ENCODE measurements at places on chromosomes 16 and 17.

- no peak for DNase-seq
Observed at GRCh38 chr17:80284631-80285030, 24.0 kb downstream of the RNF213 start.

GRCh38 chr17:31373150-31374093 is 18.1 kb upstream of the RAB11FIP4 start:
- no peak for DNase-seq

GRCh38 chr17:8797621-8798175 is 1.5 kb downstream of the MFSD6L start:
- no peak for DNase-seq

DNA sequence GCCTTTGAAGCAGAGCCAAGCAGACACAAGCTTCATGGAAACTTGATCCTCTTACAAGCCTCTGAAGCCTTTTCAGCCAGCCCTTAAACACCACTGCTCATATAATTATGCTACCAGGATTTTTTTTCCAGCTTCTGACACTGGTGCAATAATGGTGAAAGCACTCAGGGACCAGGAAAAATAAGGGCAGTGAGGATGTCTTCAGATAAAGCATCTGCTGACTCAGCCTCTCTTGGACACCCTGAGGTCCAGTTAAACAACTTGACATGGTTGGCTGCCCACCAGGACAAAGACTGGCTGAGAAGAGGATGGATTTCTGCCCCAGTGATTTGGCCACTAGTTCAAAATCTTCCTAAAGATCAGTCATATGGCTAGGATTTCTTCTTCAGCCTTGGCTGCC is 124.2 kb upstream of the N4BP1 start:
- DNase-seq, result no peak

- DNase-seq, result no peak
Observed at GRCh38 chr16:9206156-9206555, 114.7 kb downstream of the HAPSTR1 start.

DNA sequence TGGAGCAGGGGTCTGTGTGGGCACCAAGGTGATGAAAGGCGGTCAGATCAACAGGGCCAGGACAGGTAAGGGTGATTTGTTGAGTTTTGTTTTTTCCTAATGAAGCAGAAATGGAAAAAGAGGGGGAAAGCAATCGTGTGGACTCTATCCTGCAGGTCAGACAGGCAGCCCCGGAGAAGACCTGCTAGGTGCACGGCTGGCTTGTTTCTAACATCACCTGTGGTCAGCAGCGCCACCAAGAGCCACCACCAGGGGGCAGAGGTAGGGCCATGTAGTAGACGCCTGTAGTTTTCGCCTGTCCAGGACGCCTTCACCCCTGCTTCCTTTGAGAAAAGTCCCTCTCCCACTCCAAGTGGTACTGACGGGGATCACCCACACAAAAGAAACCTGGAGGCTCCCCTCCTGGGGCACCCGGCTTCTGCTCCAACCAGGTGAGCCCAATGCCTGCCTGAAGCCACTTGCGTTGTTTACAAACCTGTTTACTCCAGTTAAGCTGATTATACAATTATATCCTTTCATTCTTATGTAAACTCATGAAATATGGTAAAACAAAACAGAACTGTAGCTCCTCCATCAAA is 54.2 kb upstream of the SEC14L1 start:
- DNase-seq, result no peak

DNA sequence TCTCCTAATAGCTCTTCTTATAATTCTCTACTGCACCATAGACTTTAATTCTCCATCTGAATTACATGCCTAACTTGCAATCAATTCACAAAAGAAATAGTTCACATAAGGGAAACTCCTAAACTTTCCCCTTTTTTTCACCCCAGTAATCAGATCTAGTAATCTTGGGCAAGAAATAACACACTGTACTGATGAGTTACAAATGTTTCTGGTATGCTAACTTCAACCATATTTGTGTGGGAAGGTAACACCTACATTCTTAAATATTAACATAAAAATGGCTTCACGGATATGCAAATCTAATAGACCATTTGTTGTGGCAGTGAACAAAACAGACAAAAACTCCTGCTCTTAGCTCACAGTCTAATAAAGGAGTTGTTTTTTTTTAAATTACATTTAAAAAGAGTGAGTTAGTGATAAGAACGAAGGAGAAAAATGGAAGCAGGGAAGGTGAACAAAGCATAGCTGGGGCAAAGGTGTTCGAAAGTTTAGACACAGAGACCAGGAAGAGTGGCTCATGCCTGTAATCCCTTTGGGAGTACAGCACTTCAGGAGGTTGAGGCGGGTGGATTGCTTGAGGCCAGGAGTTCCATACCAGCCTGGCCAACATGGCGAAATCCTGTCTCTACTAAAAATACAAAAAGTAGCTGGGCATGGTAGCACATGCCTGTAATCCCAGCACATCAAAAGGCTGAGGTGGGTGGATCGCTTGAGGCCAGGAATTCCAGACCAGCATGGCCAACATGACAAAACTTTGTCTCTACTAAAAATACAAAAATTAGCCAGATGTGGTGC is 34.8 kb downstream of the CMTM3 start:
- no peak for DNase-seq

DNA sequence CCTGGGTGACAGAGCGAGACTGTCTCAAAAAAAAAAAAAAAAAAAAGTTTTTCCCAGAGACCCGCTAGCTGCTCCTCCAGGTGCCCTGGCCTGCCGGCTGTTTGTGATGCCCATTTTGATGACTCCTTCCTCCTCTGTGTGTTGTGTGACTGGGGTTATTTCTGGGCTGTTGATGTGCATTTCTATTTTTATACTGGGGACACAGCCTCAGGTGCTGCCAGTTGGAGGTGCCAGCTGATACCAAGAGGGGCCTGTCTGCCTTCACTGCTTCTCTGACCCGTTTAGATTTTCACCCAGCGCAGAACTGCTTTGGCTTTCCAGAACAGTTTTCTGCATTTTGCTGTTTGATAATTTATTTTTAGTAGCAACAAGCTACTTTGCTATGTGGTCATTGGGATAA is 6.7 kb downstream of the PLA2G15 start:
- DNase-seq, result no peak

DNA sequence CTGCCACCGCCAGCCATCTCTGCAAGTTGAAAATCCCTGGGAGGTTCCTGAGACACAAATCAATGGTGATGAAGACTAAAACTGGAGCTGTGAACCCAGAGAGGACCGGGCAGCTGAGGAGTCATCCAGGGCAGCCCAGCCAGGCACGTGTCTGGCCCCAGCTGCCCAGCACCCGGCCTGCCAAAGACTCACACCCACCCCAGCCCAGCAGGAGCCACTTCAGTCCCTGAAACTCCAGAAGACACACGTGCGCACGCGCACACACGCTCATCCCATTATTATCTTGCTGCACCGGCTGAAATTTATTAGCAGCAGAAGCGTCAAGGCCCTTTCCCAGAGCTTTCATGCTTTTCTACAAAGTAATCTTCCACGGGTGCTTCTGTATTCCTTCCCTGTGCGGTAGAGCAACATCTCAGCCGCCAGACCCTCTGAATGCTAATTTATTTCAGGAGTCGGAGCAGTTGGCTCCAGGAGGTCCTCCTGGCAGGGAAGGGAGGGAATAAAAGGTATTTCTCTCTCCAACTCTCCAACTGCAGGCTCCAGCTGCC is 59.8 kb upstream of the RBFOX3 start:
- no peak for DNase-seq

- DNase-seq, result no peak
Observed at GRCh38 chr17:81920612-81921536, 2.9 kb upstream of the SIRT7 start.

- DNase-seq, result no peak
Observed at GRCh38 chr17:67130768-67131167, 86.4 kb downstream of the CACNG1 start.

- DNase-seq, result no peak
Observed at GRCh38 chr16:4339909-4340308, 11.2 kb downstream of the PAM16 start.

GRCh38 chr16:5412731-5413130 is 315.1 kb upstream of the EEF2KMT start:
- no peak for DNase-seq

DNA sequence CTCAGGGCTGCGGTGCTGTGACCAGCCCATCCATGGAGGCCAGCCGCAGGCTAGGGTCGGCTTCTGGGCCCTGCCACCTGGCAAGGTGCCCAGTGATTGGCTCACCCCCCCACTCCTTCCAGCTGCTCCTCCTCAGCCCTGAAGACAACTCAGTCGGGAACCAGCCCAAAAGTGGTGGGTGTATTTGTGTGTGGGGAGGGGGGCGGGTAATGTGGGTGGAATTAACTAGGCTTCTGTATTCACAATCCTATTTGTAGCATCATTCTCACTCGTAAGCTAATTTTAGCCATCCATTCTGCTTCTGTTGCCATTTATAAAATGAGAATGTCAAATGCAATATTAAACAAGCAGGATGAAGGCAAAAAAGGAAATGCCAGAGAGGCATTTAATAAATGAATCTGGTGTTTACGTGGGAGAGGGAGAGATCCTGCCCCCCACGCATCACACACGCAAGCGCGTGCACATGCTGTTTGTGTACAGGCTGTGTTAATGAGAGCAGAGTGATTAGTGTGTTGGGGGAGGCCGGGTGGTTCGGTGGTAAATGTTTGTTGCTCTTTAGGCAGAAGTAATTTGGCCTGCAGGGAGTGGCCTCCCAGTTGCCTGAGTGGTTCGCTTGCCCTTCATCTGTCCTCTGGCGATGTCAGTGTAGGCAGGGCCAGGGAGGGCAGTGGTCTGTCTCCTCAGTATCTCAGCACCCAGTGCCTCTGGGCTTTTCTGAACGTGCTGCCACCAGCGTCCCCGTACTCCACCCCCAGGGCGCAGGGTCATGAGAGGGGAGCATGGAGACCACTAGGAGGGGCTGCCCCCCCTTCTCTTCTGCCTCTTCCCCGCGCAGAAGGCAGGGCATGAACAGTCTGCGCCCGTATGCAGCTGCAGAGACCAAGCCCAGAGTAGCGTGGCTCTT is 140.1 kb downstream of the CCDC182 start:
- DNase-seq, result no peak

DNA sequence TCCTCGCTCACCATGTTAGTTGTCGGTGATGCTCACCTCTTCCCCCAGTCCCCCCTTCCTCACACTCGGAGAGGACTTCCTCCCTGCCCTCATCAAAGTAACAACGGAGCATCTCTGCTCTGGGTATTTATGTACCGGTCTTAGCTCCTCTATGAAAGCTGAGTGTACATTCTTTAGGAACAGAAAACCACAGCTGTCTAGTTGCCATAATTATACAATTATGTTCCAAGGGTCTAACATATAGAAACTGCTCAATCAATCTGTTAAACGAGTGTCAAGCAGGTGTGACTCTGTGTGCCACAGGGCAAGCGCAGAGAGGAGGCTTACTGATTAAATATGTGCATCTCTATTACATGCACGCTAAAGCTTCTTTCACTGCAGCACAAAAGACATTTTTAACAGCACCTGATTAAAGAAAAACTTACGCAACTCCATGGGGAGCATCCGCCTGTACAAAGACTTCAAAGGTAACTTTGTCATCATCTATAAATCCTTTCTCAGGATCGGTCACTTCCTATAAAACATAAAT is 37.8 kb downstream of the LITAFD start:
- no peak for DNase-seq

DNA sequence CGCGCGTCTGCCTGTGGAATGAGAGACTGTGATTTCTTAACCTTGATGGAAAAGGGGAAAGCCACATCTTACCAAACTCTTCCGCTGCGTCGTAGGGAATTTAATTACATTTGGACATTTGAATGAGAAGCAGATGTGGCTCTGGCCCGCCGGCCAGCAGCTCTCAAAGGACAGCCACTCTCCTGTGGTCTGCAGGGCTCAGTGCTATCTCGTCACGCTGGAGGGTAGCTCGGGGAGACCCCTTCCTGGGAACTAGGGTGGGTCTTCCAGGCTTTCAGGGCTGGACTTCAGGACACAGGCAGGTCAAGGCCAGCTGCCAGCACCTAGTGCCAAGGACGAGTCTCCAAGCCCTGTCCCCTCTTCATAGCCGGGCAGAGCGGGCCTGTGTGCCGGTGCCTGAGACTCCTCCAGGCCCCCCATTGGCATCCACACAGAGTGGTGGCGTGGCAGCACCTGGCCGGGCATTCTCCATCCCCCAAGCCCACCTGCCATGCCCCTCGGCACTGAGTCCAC is 15.9 kb upstream of the TBX2 start:
- no peak for DNase-seq

DNA sequence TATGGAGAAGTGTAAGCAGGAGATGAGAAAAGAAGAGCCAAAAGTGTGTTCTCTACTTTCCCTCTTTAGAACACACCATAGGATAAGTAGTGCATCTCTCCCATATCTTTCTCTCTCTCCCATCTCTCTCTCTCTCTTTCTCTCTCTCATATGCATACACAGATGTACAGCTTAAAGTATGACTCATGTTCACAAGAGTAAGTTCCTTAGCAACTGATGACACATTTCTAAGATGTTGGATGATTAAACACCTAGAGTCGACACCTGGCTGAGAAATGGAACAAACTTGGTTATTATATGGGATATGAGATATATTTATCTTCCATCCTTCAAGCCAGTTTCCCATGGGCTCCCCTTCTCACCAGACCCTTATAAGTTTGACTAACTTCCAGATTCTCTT is 113.5 kb downstream of the TMEM132E start:
- DNase-seq, result no peak

DNA sequence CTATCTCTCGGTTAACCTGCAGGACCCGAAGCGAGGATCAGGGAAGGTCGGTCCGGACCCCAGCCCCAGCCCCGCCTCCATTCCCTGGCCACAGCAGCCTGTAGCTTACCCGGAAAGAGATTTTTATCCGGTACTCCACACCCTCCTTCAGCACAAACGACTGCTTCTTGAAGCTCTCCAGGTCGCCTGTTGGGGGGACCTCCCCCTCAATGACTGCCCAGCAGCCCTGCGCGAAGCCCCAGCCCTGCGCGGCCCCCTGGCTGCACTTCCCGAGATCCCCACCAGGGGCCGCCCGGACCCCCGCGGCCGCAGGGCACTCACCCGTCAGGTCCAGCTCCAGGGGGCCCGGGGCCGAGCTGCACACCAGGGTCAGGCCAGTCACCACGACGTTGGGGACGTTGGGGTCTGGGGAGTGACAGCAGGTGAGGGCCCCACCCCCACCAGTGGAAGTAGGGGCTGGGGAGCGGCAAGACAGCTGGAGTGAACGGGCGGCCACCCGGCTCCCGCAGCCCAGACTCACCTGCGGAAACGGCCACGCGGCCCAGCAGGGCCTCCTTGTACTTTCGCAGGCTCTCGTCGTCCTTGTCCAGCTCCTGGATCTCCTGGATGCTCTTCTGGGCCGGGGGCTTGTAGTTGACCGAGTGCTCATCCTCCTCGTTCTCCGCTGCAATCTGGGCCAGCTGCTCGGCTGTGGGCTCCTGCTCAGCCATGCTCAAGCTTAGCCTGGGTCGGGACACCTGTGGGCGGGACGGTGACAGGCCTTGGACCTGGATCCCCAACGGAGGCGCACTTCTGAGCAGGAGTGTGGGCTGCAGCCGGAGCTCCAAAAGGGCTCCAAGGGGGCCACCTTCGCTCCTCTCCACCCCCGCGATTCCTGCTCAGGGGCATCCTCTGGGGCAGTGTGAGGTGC is 1.7 kb downstream of the ARHGDIA start:
- DNase-seq, result no peak

GRCh38 chr17:13405080-13405479 is 196.6 kb downstream of the HS3ST3A1 start:
- no peak for DNase-seq

GRCh38 chr17:80870401-80870800 is 121.2 kb upstream of the CHMP6 start:
- no peak for DNase-seq

- no peak for DNase-seq
Observed at GRCh38 chr16:10992797-10993196, 48.4 kb downstream of the CLEC16A start.
